NCI-H1694 treated with DMSO at 0.1 percent for 48 hours (cell line): ENCODE measurements at places on chromosomes 6 and 20.

DNA sequence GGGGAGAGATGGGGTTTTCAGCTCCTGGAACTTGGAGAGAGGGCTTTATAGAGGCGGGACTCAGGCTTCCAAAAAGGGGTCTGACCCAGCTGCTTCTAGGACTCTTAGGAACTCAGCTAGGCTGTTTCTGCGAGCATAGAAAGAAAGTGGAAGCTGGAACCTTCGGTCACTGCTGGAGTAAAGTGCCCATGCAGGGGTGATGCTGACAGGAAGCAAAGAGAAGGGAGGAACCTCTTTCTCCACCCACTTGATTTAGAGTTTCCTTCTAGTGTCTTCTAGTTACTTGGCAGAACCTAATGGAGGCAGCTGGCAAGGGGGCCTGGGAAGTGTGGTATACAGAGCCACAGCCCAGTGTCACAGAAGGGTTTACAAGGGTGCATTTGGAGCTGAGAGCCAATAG, 283.6 kb downstream of the QKI start:
- no peak for DNase-seq

DNA sequence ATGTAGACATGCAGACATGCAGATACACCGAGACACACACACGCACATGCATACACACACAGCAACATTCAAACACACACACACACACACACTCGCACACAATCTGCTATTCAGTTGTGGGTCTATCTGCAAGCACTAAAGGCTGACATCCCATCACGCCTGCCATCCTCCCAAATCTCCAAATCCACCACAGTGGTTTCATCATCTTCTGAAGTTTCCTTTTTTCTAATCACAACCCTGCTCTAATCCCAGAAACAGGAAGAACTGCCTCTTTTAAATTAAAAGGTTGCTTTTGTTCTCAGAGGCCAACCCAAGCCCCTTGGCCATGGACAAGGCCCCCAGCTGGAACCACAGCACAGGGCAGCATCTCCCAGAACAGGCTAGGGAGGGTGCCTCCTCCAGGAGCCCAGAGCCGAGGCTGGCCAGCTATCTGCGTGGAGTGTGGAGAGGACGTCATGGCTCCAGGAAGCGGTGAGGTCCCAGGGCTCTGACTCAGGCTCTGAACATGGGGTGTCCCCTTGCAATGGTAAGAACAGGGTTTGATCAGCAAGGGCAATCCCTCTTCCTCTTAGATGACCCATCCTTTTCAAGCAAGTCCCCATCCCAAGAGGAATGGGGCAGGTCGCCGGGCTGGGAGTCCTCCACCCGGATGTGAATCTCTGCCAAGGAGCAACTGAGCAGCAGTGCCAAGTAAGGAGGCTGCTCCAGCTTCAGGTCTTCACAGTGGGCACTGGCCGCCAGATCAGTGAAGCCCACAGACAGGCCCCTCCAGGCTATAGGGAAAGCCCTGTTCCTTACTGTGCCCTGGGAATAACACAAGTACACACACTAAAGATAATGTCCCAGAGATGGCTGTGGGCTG, 14.7 kb downstream of the FOXF2 start:
- DNase-seq = no peak

DNA sequence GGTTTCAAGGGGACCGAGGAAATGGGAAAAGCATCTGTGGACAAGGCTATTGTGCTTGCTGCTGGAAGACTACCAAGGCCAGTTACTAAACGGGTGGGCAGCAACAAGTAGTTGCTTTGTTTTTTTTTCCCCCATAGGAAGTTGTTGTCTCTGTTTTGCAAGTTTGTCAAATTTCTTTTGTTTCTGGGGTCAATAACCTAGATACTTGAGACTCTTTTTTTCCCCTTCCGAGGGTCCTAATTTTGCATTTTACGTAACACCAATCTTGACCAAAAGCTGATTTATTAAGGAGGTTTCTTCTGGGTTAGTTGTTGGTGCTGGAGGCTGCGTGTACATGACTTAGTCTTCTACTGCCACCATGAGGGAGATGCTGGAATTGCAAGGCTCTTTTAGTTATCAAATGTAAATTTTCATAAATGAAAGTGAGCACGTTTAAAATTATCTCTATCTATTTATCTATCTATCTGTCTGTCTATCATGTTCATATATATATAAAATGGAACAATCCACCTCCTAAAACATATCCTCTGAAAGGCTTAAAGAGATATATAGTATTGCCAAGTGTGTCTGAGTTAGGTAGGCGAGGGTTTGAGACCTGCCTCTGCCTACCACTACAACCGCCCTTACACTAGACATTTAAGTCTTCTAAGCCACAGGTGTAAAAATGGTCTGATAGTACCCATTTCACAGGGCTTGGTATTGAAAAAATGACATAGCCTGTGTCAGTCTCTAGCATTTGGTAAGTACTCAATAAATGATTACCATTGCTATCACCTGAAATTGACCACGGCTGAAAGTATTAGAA, 60.2 kb downstream of the GCLC start:
- peak; percentile 40 for DNase-seq

DNA sequence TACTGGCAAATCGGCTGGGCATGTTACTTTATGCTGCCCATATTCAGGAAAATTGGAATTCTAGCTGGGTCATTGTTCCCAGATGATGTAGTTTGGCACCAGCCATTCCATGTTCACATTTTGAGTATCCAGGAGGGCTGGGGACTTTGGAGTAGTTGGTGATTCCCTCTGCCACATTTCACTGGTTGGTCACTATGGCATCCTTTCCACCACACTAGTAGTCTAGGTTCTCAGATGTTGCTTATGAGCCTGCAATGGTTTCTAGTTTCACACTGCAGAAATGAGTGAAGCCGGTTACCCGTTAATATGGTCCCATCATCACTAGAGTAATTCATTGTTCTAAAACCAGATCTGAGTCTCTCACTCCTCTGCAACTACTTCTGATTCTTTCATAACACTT, 4.6 kb downstream of the PTPN1 start:
- DNase-seq = no peak

DNA sequence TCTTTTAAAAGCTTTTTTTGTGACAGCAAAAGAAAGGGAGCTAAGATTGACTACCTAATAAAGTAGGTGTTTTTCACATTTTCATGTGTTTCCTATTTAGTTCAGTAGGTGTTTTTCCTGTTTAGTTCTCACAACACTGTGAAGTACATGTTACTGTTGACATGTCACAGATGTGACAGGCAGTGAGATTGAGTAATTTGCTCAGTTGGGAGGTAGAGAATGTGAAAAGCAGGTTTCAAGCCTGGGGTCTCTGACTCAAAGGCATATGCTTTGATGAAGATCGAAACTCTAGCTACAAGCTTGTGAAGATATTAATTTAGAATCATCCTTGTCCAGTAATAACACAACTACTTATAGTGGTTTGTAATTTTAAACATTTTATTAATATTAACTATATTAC, 43.1 kb downstream of the SLX4IP start:
- DNase-seq = no peak

DNA sequence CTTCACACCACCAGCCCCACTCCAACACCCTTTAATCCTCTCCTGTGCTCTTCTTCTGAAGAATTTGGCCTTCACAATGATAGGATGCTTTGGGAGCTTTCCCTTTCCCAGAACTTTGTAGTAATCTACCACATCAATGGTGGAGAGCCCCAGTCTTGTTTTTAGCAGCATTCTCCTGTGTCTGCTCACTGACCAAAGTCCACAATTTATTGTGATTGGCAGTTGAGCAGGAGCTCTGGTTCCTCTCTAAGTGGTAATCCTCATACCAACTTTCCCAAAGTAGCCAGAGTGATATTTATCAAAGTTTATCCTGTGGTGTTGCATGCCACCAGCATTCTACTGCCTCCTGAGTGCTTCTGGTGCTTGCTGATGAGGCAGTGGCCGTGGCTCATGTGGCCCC, 29.0 kb upstream of the OPN5 start:
- DNase-seq = no peak

GRCh38 chr6:168791917-168792316, 350.9 kb downstream of the SMOC2 start:
- no peak for DNase-seq

GRCh38 chr6:144063744-144064401, 31.5 kb downstream of the SF3B5 start:
- no peak for DNase-seq

- DNase-seq = no peak
These were observed 77.8 kb upstream of the SMLR1 start for GRCh38 chr6:130749402-130749801.

DNA sequence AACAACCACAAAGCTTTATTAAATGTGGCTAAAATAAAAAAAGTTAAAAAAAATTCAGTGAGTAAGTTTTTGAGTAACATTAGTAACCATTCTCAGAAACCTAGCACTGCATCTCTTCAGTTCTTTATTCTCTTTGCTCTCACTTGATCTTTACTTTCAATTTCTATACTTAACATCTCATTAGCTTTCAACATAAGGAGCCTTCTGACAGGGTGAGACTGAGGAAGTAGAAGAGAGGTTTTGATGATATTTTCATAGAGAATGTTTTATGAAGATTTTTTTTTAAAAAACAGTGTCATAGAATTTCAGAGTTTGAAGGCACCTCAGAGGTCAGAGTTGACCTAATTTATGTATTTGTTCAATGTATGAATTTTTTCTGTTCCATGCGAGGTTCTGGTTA, 60.8 kb downstream of the FAM83B start:
- no peak for DNase-seq

DNA sequence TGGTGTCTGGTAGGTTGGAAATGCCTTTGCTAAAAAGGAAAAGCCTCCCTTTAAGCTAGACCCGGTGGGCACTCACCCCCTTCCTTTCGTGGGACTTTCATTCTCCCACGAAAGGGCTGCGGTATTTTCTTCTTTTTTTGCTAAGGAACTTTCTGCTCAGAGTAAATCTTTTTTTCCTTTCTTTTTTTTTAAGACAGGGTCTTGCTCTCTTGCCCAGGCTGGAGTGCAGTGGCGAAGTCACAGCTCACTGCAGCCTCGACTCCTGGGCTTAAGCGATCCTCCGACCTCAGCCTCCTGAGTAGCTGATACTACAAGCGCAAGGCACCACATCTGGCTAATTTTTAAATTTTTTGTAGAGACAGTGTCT, 4.0 kb downstream of the TP53TG5 start:
- DNase-seq = no peak

DNA sequence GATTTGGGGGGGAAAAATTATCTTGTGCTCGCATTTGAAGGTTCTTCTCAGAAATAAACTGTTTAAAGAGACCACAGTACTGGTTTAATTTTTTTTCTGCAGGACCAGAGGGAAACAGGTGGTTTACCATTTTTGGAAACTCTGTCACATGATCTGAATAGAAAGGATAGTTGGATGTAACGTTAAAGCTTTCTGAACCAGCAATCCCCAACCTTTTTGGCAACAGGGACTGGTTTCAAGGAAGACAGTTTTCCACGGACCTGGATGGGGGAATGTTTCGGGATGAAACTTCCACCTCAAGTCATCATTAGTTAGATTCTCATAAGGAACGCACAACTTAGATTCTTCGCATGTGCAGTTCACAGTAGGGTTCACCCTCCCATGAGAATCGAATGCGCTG, 50.4 kb downstream of the MCM8 start:
- DNase-seq = no peak

- no peak for DNase-seq
These were observed 21.5 kb downstream of the TXLNB start for GRCh38 chr6:139270249-139270648.

DNA sequence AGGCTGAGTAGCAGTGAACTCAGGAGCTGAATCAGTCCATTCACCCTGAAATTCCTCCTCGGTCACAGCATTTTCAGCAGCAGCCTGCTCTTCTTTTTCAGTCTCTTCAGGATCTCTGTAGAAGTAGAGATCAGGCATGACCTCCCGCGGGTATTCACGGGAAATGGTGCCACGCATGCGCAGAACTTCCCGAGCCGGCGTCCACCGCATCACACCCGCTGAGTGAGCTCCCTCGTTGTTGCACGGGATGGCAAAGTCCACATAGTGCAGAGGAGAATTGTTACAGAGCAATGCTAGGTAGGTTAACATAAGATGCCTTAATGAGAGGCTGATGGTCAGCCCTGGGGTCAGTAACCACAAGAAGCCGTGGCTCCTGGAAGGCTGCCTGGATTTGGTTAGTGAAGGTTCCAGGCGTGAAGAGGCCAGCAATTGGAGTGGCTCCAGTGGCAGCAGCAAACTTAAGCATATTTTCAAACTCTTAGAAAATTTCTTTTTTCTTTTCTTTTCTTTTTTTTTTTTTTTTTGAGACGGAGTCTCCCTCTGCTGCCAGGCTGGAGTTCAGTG, 113.5 kb upstream of the HDAC2 start:
- DNase-seq = no peak

DNA sequence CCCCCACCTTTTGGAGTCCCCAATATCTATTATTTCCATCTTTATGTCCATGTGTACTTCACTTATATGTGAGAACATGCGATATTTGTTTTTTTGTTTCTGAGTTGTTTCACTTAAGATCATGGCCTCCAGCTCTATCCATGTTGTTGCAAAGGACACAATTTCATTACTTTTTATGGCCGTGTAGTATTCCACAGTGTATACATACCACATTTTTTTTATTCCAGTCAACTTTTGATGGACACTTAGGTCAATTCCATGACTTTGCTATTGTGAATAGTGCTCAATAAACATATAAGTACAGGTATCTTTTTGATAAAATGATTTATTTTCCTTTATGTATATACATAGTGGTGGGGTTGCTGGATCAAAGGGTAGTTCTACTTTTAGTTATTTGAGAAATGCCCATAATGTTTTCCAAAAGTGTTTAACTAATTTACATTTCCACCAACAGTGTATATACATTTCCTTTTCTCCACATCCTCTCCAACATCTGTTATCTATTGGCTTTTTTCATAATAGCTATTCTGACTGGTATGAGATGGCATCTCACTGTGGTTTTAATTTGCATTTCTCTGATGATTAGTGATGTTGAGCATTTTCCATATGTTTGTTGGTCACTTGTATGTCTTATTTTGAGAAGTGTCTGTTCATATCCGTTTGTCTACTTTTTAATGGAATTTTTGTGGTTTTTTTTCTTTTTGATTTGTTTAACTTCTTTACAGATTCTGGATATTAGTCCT, 34.0 kb upstream of the COL10A1 start:
- no peak for DNase-seq

DNA sequence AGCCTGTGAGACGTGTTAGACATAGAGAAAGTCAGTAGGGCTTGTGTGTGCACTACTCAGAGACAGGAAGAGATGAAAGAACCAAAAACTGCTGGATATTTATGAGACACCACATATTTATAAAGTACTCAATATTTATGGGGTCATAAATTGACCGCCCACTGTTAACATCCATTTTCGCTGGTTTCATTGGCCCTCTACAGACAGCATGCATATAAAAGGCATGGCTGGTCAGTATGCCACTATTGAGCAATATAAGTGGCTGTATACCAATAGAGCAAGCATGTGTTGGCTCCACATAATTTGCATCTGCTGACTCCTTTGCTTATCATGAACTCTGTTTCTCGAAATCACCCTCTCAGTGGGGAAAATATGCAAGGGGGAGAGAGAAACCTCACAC, 110.3 kb upstream of the BTN3A2 start:
- DNase-seq = no peak
